ENCODE measurements at places on chromosomes 3 and 15.

DNA sequence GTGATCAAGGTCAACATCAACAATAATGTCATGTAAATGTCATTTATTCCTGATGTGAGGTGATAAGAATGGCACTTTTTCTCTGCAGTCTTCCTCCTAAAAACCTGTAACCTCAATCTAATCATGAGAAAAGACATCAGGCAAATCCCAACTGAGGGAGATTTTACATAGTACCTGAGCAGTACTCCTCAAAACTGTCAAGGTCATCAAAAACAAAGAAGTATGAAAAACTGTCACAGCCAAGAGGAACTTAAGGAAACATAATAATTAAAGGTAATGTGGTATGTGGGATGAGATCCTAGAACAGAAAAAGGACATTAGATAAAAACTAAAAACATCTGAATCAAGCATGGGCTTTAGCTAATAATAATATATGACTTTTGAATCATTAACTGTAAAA lies 140.9 kb upstream of the GRM7 start:
- no peak for DNase-seq

- DNase-seq = no peak
Observed at GRCh38 chr15:100714034-100714748, 111.8 kb downstream of the ASB7 start.

DNA sequence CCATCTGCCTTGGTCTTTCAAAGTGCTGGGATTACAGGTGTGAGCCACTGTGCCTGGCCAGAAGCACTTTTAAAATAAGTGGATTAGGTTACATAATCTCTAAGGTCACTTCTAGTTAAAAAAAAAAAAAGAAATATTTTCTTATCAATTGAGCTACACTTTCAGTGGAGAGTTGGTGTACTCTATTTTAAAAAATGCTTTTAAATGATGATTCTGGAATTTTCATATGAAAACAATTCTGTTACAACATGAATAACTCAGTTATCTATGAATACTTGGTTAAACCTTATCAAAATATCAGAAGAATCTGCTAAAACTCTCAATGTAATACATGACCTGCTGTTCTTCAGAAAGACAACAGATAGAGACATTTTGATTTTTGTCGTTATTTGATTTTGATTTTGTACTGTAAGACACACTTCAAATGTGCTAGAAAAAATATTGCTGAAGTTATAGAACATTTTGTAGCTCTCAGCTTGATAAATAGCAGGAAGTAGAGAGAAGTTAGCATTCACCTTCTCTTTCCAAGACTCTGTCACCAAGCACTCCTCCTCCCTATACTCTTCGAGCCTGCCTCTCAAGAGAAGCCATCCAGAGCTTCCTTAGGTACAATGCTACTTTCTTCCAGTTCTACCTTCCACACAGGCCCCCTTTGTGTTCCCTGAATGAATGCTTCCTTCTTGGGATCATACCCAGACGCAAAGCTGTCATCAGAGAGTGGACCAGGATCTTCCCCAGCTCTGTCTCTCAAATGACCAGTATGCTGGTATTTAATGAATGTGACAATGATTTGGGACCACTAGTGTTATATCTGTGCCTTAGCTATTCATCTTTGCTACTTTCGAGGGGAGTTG lies 47.2 kb upstream of the SECISBP2L start:
- DNase-seq = no peak

DNA sequence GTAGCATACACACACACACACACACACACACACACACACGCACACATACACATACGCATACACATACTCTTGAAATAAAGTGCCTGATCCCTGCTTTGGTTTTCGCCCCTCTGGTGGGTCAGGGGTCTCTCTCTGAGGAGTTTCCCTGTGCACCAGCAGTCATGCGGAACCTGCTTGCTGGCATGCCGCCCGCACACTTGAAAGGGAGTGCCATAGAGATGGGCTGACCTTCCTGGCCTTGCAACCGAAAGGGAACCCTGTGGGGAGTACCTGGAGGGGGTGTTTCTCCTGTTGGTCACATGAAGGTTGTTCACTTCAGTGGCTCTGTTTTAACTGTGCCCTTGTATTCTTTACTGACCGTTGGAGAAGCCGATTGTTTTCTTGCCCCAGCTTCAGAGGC lies 752.3 kb downstream of the NR2F2 start:
- DNase-seq = no peak

GRCh38 chr15:101652786-101653430 lies 727 bp upstream of the TM2D3 start:
- DNase-seq = no peak
